Mesenchymal stem cell (in vitro differentiated cells and primary cell): ENCODE measurements at places on chromosomes 2 and 18.

DNA sequence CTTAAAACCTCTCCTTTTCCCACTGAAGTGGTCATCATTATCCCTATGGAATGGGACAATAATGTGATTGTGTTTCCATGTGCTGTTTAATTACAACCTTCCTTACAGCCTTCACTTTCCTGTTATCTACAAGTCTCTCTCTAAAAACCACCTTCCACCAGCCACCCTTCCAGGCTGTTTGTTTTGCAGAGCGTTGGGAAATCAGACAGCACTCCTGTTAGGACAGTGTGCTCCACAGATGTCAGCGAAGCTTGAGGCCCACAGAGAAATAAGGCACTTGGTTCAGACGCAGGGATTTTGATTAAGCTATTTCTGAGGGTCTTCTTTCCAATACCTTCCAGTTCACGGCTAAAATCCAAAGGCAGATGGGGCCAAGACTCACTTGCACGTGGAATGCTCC lies 32.3 kb upstream of the ASPRV1 start:
- H3K36me3 ChIP-seq = peaks cover 11% of the 10 kb centered on the region
- no peak overlapping the region for H3K27ac ChIP-seq

DNA sequence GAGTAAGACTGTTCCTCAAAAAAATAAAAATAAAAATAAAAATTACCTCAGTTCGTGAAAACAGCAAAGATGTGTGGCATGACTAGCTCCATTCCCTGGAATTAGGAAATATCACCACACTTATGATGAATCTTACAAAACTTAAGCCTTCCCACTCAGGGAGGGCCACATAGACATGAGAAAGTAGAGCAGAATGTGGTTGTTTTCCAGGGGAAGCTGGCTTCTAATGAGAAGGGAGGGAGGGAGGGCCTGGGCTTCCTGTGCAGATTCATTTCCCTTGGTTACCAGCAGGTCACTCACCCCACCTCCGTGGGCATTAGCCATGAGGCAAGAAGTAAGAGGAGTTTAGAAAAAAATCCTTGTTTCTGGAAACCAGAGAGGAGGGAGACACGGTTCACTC lies 95.9 kb upstream of the RMDN2 start:
- no peaks in the 10 kb centered on the region for H3K36me3 ChIP-seq
- H3K4me1 ChIP-seq = peaks cover 9% of the 10 kb centered on the region
- no peak overlapping the region for H3K4me3 ChIP-seq
- peak; percentile 92 for DNase-seq
- no peaks in the 10 kb centered on the region for H3K27me3 ChIP-seq

DNA sequence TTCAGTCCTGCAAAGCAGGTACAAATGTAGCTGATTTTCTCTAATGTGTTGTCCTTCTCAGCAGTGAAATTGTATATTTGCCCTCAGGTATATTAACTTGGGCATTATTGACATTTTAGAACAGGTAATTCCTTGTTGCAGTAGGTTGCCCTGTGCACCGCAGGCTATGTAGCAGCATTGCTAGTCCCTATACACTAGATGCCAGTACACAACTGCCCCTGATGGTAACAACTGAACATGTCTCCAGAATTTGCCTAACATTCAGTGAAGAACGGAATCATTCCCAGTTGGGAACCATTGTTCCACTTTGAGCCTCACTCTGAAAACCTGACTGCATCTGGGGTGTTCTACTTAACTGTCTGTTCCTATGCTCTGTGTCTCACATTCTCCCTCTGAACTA lies 23.1 kb upstream of the TFPI start:
- no peaks in the 10 kb centered on the region for H3K4me1 ChIP-seq
- H3K4me3 ChIP-seq = no peak overlapping the region
- H3K27ac ChIP-seq = no peak overlapping the region
- no peaks in the 10 kb centered on the region for H3K36me3 ChIP-seq
- DNase-seq = peak; percentile 28

DNA sequence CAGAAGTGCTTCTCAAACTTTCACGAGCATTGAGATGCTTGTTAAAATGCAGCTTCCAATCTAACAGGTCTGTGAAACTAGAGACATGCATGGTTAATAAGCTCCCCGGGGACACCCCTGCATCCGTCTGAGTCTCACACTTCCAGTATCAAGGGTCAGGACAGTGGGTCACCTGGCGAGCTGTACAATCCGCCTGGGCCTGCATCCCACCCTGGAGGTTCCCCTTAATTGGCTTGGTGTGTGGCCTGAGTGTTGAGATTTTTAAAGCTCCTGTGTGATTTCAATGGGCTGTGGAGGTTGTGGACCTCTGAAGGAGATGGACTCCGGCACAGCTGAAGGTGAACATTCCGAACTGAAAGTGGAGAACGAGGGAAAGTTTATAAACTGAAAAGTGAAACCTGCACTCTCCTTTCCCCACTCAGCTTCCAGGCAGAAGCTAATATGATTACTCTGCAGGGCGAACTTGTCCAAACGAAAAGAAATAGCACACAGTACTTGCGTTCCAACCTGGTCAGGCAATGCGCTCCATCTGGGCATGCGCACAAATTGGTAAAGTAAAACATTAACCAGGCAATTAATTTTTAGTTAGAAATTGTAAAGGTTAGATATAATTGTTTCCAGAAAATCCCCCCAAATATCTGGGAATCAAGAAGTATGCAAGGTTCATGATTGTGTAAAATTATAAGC lies 191.7 kb upstream of the ALKAL2 start:
- H3K27ac ChIP-seq = peak overlapping the region; percentile 67
- H3K36me3 ChIP-seq = no peaks in the 10 kb centered on the region
- peaks cover 8% of the 10 kb centered on the region for H3K27me3 ChIP-seq
- DNase-seq = no peak
- H3K4me1 ChIP-seq = peaks cover 6% of the 10 kb centered on the region

DNA sequence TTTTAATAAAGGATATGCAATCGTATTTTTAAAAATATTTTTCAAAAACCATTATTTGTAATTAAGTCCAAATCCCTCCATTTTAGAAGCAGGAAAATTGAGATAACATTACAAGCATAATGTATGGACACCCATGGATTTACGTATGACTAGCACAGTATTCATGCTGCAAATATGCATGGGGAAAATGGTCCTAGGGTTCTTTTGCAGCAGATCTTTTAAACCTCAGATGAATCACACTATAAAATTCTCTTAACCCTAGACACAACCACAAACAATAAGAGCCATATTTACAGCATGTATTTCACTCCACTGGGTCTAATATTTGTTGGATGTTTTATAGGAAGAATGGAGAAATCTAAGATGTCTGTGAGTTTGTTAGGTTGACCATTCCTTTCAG lies 453.4 kb downstream of the TGIF1 start:
- H3K27me3 ChIP-seq = no peaks in the 10 kb centered on the region
- peak overlapping the region; percentile 30 for H3K27ac ChIP-seq
- H3K4me3 ChIP-seq = no peak overlapping the region
- H3K4me1 ChIP-seq = peaks cover 6% of the 10 kb centered on the region
- peak; percentile 18 for DNase-seq

- H3K4me3 ChIP-seq = no peak overlapping the region
- DNase-seq = no peak
- H3K27me3 ChIP-seq = no peaks in the 10 kb centered on the region
- H3K36me3 ChIP-seq = no peaks in the 10 kb centered on the region
Measured at GRCh38 chr2:176924909-176925534, 287.6 kb upstream of the HNRNPA3 start.

DNA sequence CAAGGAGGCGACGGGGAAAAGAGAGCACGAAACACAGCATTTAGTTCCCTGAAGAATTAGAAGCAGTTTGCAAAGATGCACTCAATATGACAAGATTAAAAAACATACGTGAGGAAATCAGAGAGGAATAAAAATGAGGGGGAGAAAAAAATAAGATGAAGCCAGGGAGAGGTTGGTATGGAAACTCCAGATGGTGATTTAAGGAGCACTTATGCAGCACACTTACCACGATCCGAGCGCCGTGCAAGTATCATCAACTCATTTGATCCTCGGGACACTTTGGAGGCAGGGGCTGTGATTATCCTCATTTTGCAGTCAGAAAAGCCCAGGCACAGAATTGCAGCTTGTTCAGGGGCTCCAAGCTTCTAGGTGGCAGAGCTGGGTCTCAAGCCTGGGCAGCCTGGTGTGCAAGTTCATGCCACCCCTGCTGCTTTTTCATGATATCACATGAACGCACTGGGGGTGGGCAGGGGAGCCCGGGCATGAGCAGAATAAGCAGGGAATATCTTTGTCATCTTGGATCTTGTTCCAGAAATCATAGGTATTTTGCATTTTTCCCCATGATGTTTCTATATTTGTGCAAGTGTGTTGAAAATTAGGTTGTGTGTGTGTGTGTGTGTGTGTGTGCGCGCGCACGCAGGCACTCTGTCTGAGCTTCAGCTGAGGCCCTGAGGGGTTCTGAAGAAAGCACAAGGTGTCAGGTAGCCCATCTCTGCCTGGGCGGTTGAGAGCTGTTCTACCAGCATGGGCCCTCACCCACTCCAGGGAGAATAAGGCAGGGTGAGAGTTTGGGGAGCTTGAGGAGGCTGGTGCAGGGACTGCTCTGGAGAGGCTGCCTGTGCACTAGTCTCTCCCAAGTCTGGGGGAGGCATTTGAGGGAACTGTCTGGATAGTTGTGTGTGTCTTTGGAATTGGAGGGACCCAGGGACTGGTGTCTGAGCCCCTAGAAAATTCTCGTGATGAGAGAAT lies 25.0 kb upstream of the PDIA6 start:
- peaks cover 65% of the 10 kb centered on the region for H3K27me3 ChIP-seq
- H3K4me1 ChIP-seq = peaks cover 3% of the 10 kb centered on the region
- H3K27ac ChIP-seq = no peak overlapping the region
- no peak overlapping the region for H3K4me3 ChIP-seq
- DNase-seq = no peak
- no peaks in the 10 kb centered on the region for H3K36me3 ChIP-seq
